Placental pericyte (primary cell): ENCODE measurements at places on chromosomes 7 and 10. TPM values are rescaled to one million over a fixed set of nuclear protein-coding genes. Genes with fewer than 3 reads are reported as not detected.

Gene SEC61G
- total RNA-seq, result 465 and 503 TPM in 2 replicates

Gene ANKRD61
- 0.44 TPM in 1 of 2 replicates, not detected in the other for total RNA-seq

Gene CYP2C19
- total RNA-seq, result not detected in 2 replicates

Gene PIK3AP1
- under 0.01 and 0.43 TPM in 2 replicates for total RNA-seq

Gene VWDE
- total RNA-seq, result 0.14 TPM in 1 of 2 replicates, not detected in the other

Gene THSD7A
- total RNA-seq, result 0.44 and 1.0 TPM in 2 replicates

Gene PTPRN2
- 0.14 TPM in 1 of 2 replicates, not detected in the other for total RNA-seq

Gene AGAP9
- 4.4 and 10.0 TPM in 2 replicates for total RNA-seq

Gene DLX5
- not detected in 2 replicates for total RNA-seq

Gene ACSM6
- not detected in 2 replicates for total RNA-seq

Gene NEUROG3
- not detected in 2 replicates for total RNA-seq

Gene HOXA6
- 0.22 and 4.3 TPM in 2 replicates for total RNA-seq

Gene KCNH2
- 0.22 TPM in 1 of 2 replicates, not detected in the other for total RNA-seq

Gene STEAP1B
- 2.2 and 8.4 TPM in 2 replicates for total RNA-seq

Gene C7orf33
- not detected in 2 replicates for total RNA-seq

Gene BMI1
- total RNA-seq, result 22.3 and 29.9 TPM in 2 replicates

Gene PPP2R2D
- 24.9 and 29.3 TPM in 2 replicates for total RNA-seq

Gene TMEM140
- 3.0 and 15.3 TPM in 2 replicates for total RNA-seq

Gene CLRN3
- not detected in 2 replicates for total RNA-seq

Gene LRRTM3
- total RNA-seq, result under 0.01 TPM in 1 of 2 replicates, not detected in the other
